ENCODE measurements at places on chromosomes 2 and 18. TPM values are rescaled to one million over a fixed set of nuclear protein-coding genes. Genes with fewer than 3 reads are reported as not detected.
A peak's percentile ranks its signal among the peaks of the same experiment; 100 is the strongest.

Gene ALPP
- 7.0 TPM for total RNA-seq

DNA sequence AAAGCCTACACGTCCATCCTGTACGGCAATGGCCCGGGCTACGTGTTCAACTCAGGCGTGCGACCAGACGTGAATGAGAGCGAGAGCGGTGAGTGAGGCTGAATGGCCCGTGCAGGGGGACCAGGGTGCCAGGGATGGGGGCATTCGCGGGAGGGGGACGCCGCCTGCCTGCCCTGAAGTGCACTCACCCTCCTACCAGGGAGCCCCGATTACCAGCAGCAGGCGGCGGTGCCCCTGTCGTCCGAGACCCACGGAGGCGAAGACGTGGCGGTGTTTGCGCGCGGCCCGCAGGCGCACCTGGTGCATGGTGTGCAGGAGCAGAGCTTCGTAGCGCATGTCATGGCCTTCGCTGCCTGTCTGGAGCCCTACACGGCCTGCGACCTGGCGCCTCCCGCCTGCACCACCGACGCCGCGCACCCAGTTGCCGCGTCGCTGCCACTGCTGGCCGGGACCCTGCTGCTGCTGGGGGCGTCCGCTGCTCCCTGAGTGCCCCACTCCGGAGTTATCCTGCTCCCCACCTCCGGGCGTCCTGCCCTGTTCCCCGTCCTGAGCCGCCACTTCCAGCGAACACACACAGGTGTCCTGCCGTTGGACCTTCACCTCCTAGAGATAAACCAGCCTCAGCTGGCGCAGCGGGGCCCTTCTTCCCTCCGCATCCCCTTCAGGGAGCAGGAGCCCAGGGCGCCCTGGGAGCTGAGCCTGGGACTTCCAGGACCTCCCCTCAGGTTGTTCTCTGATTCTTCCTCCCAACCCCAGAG is 2.9 kb downstream of the ALPI start:
- no peak for DNase-seq

GRCh38 chr18:13375302-13376255 is 157.0 kb downstream of the LDLRAD4 start:
- DNase-seq, result no peak

GRCh38 chr18:41338341-41338740 is 616.7 kb upstream of the PIK3C3 start:
- no peak for DNase-seq

GRCh38 chr2:99697811-99698568 is 208.2 kb upstream of the REV1 start:
- DNase-seq, result no peak

- DNase-seq, result peak; percentile 35
Measured at GRCh38 chr18:55251254-55251971, 292.2 kb upstream of the CCDC68 start.

DNA sequence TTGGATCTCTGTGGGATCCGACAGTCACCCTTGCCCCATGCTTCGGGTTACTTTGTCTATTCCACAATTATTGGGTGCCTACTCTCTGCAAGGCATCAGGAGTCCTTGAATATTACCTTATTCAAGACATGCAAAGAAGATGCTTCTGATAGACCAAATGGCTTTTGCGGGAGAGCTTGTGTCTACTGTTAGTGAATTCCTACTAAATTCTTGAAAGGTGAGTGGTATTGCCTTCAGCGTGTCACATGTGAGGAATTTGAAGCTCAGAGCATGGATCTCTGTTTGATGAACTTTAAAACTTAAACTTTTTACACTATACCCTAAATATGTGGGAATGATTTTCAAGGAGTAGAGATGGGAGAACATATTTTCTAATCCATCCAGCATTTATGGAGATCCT is 184.4 kb downstream of the LTBP1 start:
- DNase-seq, result no peak

DNA sequence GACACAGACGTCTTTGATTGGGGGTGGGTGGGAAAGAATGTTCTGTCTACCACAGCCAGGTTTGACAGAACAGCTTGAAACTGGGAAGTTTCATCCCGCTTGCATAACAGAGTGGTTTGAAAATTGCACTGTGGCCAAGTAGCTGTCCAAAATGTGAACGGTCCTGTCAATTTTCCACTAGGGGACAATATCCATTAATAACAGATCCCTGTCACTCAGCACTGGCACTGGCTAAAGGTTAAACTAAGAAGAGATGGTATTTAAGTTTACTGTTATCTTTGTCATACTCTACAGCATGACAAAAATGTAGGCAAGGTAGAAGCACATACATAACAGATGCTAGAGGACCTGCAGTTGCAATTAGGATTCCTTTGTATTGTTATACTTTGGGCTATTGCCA is 55.6 kb upstream of the ACMSD start:
- DNase-seq, result no peak

Gene TRIM54
- 0.09 TPM for total RNA-seq

- DNase-seq, result no peak
Measured at GRCh38 chr18:31931886-31932240, 11.1 kb downstream of the TRAPPC8 start.

Gene SLC4A5
- total RNA-seq, result 9.6 TPM
